Type B pancreatic cell (in vitro differentiated cells): ENCODE measurements at places on chromosomes 16 and 17.

- no peaks in the 10 kb centered on the region for H3K27me3 ChIP-seq
- H3K4me3 ChIP-seq, result no peak overlapping the region
- H3K4me1 ChIP-seq, result peaks cover 14% of the 10 kb centered on the region
These were observed 28.9 kb upstream of the DHX8 start for GRCh38 chr17:43454868-43455267.

GRCh38 chr16:11586856-11587642 lies at the start of gene LITAF:
Gene LITAF (minus strand): TSS chr16:11586919. CDS start chr16:11556730, 30,189 bp downstream.
- H3K36me3 ChIP-seq, result no peaks in the 10 kb centered on the region
- H3K27me3 ChIP-seq, result peaks cover 11% of the 10 kb centered on the region
- H3K27ac ChIP-seq, result peak within 1 kb of the TSS; percentile 83
- H3K4me1 ChIP-seq, result peaks cover 29% of the 10 kb centered on the region

DNA sequence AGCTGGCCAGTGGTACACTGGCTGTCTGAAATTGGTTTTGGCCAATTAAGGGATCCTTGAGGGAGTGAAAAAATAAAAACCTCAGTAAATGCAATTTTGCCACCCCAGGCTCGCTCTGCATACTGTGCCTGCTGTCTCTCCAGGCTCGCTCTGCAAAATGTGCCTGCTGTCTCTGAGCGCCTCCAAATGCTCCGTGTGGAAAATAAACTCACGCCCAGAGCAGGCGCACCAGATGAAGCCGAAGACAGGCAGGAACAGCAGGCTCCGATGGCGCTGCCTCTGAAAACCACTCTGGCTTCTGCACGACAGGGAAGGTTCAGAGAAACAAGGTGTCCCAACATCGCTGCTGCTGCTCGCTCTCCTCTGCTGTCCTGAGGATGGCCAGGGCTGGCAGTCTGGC lies 29.1 kb downstream of the SNN start:
- DNase-seq, result no peak
- H3K4me3 ChIP-seq, result no peak overlapping the region

DNA sequence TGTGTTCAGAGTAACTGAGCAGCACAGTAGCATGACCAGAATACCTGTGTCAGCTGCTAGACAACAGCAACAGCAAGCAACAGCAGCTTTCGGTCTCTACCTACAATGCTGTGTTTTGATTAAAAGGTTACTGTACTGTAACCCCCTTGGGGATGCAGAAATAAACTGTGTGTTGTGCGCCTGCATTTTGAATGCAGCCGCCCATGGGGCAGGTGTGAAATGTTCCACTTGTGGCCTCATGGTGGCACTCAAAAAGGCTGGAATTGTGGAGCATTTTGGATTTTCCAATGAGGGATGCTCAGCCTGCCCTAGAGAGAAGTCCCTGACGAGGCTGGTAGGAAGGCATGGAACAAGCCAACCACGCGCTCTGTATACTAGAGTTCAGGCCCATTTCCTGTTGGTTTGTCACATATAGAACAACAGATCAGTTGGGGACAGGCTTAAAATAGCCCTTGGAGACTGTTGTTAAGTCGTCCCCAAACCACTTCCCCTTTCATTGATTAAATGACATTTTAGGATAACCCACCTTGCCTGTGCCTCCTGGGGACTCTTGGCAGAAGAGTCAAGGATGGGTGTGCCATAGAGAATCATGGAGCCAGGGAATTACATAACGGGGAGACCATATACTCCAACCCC lies 27.1 kb downstream of the SCPEP1 start:
- no peak overlapping the region for H3K4me3 ChIP-seq
- H3K27ac ChIP-seq, result no peak overlapping the region
- peaks cover 3% of the 10 kb centered on the region for H3K4me1 ChIP-seq
- DNase-seq, result no peak

GRCh38 chr17:17080781-17081180 lies 38.5 kb downstream of the MPRIP start:
- DNase-seq, result no peak
- peaks cover 23% of the 10 kb centered on the region for H3K36me3 ChIP-seq
- no peak overlapping the region for H3K4me3 ChIP-seq
- peaks cover 50% of the 10 kb centered on the region for H3K4me1 ChIP-seq
- no peak overlapping the region for H3K27ac ChIP-seq
- no peaks in the 10 kb centered on the region for H3K27me3 ChIP-seq

GRCh38 chr16:66703406-66704215 lies 7.1 kb upstream of the CMTM4 start:
- peaks cover 9% of the 10 kb centered on the region for H3K27me3 ChIP-seq
- no peak overlapping the region for H3K27ac ChIP-seq
- no peaks in the 10 kb centered on the region for H3K36me3 ChIP-seq
- H3K4me3 ChIP-seq, result no peak overlapping the region
- no peaks in the 10 kb centered on the region for H3K4me1 ChIP-seq

- H3K36me3 ChIP-seq, result peaks cover 73% of the 10 kb centered on the region
- DNase-seq, result no peak
- no peaks in the 10 kb centered on the region for H3K27me3 ChIP-seq
- no peak overlapping the region for H3K4me3 ChIP-seq
These were observed 80.8 kb downstream of the CLEC16A start for GRCh38 chr16:11025120-11025531.

GRCh38 chr17:70327723-70328122 lies 158.4 kb downstream of the KCNJ2 start:
- no peaks in the 10 kb centered on the region for H3K27me3 ChIP-seq
- no peak overlapping the region for H3K27ac ChIP-seq
- no peak overlapping the region for H3K4me3 ChIP-seq
- no peaks in the 10 kb centered on the region for H3K4me1 ChIP-seq
- no peaks in the 10 kb centered on the region for H3K36me3 ChIP-seq

- no peak overlapping the region for H3K27ac ChIP-seq
- H3K4me1 ChIP-seq, result peaks cover 4% of the 10 kb centered on the region
- no peak for DNase-seq
- peaks cover 5% of the 10 kb centered on the region for H3K36me3 ChIP-seq
- H3K4me3 ChIP-seq, result no peak overlapping the region
- no peaks in the 10 kb centered on the region for H3K27me3 ChIP-seq
These were observed 39.0 kb downstream of the SMURF2 start for GRCh38 chr17:64622931-64623654.

DNA sequence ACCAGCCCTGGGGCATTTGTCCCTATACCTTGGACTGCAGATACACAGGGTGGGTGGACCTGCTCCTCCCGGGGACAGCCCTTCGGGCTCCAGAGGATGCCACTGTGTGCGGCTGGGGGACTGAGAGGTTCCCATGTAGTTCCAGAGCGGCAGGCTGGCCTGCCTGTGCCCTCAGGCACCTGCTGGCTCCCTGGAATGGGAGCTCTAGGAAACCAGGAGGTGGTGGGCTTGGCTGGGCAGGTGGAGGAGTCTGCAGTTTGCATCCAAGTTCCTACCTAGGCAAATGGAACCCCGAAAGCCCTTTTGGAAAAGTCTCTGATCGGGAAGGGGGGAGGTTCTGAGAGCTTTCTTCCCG lies 982 bp downstream of the DBNDD1 start:
- no peak for DNase-seq
- peaks cover 14% of the 10 kb centered on the region for H3K27me3 ChIP-seq
- peaks cover 3% of the 10 kb centered on the region for H3K36me3 ChIP-seq
- H3K4me3 ChIP-seq, result peak overlapping the region; percentile 92
- peak overlapping the region; percentile 68 for H3K27ac ChIP-seq

- no peak for DNase-seq
- H3K27me3 ChIP-seq, result no peaks in the 10 kb centered on the region
- no peak overlapping the region for H3K4me3 ChIP-seq
- peaks cover 6% of the 10 kb centered on the region for H3K4me1 ChIP-seq
- peaks cover 7% of the 10 kb centered on the region for H3K36me3 ChIP-seq
- H3K27ac ChIP-seq, result no peak overlapping the region
These were observed 21.4 kb downstream of the UTS2R start for GRCh38 chr17:82392941-82393340.
